ENCODE measurements at places on chromosomes 13 and 19. TPM values are rescaled to one million over a fixed set of nuclear protein-coding genes. Genes with fewer than 3 reads are reported as not detected.

GRCh38 chr13:95559100-95559499 is 6.6 kb downstream of the CLDN10 start:
- no peak for DNase-seq

GRCh38 chr13:108435393-108436149 is 166.1 kb downstream of the TNFSF13B start:
- no peak for DNase-seq

- no peak for DNase-seq
Observed at GRCh38 chr13:23427342-23427843, 6.1 kb downstream of the SACS start.

DNA sequence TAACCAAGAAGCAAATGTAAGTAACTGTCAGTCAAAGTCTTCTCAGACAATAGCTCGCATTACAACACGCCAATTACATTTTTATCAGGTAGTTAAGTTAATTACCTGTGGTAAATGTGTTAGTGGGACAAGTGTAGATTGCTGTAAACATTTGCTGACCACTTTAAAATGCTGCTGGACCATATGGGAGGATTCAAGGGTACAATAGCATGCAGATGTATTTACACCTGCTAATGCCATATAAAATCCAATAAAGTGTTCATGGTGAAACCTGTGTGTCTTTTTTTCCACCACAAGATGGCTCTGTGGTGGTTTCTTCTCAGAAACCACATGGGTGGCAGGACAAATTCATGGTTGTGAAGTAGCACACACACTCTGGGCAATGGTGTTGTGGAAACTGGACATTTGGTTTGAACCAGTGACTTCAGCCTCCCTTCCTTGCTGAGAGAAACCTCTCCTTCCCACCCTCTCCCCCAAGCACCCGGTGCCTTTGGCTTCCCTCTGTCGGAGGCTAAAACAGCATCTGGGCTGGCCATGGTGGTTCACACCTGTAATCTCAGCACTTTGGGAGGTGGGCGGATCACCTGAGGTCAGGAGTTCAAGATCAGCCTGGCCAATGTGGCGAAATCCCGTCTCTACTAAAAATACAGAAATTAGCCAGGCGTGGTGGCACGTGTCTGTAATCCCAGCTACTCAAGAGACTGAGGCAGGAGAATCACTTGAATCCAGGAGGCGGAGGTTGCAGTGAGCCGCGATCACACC is 18.1 kb upstream of the GTF3A start:
- no peak for DNase-seq

- DNase-seq, result no peak
Observed at GRCh38 chr13:49265822-49266221, 18.1 kb downstream of the CDADC1 start.

DNA sequence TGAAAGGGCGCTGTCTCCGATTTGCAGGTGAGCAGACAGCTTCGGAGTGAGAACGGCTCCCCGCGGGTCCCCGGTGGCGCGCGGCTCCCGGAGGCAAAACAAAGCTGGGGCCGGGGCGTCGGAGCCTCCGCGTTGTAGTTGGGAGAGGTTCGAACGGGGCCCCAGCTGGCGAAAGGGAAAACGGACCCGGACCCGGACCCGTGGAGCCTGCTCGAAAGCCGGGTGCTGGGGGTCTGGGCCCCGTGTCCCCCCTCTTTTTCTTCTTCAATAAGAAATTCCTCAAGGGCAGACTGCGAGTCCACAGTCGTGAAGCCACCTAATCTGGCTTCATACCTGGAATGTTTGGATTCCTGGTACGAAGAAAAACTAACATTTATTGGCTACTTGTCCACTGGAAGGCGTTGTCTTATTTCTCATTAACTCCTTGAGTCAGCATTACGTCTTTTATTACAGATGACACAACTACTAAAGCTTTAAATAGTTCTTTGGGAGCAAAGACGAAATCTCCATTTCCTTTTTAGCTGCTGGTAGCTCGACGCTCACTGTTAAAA is 632 bp upstream of the MTIF3 start:
- DNase-seq, result peak; percentile 58

- no peak for DNase-seq
Observed at GRCh38 chr13:66849706-66850105, 380.4 kb downstream of the PCDH9 start.

DNA sequence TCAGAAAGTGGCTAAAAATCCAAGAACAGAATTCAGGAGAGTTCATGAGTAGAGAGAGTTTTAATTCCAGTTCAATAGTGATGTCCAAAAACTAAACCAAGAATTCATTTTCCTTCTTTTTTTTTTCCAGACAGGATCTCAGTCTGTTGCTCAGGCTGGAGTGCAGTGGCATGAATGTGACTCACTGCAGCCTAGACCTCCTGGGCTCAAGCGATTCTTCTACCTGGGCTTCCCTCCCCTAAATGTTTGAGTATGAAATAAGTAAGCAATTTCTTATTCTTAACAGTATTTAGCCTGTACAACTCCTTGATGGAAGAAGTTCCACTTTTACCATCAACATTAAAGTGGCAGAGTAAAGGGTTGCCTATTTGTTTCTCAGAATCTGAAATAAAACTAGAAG is 3.8 kb downstream of the COMMD6 start:
- no peak for DNase-seq

- no peak for DNase-seq
Observed at GRCh38 chr13:77528834-77529500, 6.5 kb upstream of the SCEL start.

GRCh38 chr13:25232937-25233515 is 54.3 kb downstream of the MTMR6 start:
- DNase-seq, result peak; percentile 12

GRCh38 chr13:101190337-101190736 is 226.0 kb downstream of the NALCN start:
- DNase-seq, result no peak

DNA sequence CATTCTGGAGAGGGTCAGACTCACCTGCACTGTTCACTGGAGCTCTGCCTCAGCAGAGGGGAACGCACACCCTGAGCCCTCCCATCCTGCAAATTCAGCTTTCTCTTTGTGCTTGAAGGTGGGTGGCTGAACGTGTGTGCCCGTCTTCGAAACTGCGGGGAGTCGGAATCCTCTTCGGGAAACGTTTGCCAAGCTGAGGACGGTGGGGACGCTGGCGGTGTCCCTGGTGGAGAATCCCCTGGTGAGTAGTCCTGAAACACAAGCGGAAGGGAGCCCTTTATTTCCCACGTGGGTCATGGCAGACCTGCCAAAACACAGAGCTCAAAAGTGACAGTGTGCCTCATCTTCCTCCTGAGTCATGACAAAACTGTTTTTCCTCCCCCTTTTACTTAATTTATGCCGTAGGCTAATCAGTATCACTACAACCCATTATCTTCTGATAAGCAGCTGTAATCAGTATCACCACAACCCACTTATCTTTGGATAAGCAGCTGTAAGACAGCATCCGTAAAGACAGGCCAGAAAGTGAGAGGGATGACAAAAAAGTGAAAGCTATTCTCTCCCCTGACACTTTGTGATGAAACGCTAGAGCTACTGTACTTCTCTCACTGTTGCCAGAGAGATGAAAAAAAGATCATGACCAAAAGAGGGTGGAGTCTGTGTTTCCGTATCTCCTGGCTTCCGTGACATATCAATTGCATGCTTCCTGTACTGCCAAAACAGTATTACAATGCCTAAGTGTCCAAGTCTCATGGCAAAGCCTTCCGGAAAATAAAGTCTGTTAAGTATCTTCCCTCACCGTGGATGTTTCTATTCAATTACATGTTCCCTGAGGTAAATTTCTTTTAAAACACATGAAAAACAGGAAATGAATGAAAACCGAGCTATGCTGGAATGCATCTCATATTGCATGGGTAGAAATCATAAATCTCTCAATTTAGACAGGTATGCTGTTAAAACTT is 155.5 kb downstream of the TBC1D4 start:
- DNase-seq, result no peak

DNA sequence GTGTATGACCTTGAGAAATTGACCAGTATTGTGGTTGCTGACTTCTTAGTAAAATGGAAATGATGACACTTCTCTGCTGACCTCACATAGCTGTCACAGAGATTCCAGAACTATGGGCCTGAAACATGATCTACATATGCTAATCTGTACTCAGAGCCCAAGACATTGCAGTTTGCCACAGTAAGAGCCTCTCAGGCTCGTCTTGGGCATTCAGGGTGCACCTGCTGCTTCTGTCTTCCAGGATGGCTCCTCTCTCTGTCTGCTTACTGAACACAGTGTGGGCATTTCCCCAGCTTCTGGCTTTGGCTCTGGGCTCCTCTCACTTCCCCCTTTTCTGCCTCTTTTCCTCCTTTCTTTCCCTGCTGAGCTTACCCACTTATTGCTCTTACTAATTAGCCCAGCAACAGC is 22.3 kb upstream of the SLC46A3 start:
- DNase-seq, result no peak

Gene ZNF177
- 13.9 TPM for polyA plus RNA-seq

Gene VSTM1
- not detected for polyA plus RNA-seq

Gene MRPL34
- polyA plus RNA-seq, result 65.6 TPM

Gene F10
- polyA plus RNA-seq, result 21.8 TPM

Gene SERPINE3
- polyA plus RNA-seq, result 0.26 TPM

Gene OXGR1
- 4.5 TPM for polyA plus RNA-seq
